Epithelial cell of alveolus of lung (primary cell): ENCODE measurements at places on chromosomes 1 and 21. TPM values are rescaled to one million over a fixed set of nuclear protein-coding genes. Genes with fewer than 3 reads are reported as not detected.

The AZIN2 gene
- total RNA-seq, result 2.6 and 6.6 TPM in 2 replicates

The OR2T11 gene
- not detected in 2 replicates for total RNA-seq

The EVA1C gene
- total RNA-seq, result 3.4 and 6.5 TPM in 2 replicates

The TM2D1 gene
- 38.9 and 77.1 TPM in 2 replicates for total RNA-seq

The JAM2 gene
- 2.5 and 3.0 TPM in 2 replicates for total RNA-seq

The CHRM3 gene
- total RNA-seq, result 0.13 and 3.8 TPM in 2 replicates
